ENCODE measurements at places on chromosomes 5 and 9.

DNA sequence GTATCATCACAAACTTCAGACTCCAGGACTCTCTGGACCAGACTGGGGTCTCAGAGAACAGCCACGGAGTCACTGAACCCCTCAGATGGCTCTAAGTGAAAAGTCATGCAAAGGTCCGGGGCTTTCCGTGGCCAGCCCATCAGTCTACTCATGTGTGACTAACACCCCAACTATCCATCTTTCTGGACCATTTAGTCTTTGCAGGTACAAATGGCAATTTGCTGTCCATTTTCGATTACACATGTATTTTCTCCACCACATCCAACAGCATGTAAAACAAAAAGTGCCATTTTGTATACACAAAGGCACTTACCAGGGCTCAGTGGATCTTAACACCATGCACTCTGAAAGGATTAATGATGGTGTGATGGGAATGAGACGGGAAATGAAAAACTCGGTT lies 387.7 kb downstream of the BNC2 start:
- DNase-seq = no peak

DNA sequence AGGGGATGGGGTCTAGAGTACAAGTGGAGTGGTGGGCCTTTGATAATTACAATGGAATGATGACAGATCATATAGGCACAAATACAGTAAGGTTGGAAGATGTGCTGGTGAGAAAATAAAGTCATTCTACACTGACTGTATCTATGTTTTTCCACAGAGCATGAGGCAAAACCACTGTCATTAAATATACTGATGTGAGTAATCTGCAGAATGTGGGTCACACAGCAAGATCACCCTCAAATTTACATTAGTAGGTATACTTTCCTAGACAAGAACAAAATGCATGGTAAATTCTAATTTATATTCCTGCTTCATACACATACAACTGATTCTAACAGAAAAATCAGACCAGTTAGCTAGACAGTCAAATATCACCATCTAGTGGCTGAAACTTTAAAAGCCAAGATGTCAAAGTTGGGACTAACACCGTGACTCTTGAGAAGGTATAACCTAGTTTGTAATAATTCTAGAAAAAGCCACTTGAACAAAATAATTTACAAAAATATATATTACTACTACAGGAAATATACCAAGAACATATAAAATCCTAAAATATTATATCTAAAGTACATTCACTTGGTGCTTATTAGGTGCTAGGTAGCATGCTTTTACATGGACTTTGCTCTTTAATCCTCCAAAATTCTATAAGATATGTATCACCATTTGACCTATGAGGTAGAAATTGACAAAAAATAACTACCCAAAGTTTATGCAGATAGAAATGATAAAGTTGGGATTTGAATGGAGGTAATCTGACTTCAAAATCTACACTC lies 19.5 kb downstream of the TTC33 start:
- DNase-seq = peak; percentile 69

DNA sequence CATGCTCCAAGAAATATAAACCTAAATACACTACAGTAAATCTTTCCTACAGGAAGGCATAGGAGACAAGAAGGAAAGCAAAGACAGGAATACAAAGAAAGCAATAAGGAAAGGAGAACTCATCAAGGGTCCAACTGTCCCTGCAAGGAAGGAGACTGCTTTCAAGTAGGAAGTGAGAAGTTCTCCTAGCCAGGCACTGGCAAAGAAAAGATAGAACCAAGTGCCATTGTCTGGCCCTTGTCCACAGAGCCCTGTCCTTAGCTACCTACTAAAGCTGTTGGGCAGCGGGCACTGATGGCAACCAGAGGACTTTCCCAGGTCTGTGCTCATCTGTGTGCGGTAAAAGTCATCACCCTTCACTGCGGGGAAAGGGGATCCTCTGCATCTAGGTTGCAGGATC lies 108.2 kb downstream of the KLHL3 start:
- no peak for DNase-seq

GRCh38 chr9:5909976-5910375 lies 19.3 kb downstream of the MLANA start:
- DNase-seq = no peak

DNA sequence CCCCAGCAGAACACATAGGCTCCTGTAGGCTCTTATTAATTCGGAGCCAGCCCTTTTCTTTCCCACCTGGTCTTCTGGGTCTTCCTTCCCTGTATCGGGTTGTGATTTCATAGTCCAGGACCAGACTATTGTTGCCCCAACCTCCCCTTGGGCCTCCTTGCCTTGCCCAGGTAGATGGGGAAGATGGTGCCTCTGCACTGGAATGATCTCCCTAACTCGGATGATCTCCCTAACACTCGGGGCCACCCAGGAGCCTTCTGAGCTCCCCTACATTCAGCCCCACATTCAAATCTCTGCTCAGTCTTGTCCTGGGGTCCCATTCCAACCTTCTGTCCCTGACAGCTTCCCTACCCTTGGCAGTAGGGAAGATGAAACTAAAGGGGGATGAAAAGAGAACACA lies 2.7 kb upstream of the IRF1 start:
- DNase-seq = no peak

DNA sequence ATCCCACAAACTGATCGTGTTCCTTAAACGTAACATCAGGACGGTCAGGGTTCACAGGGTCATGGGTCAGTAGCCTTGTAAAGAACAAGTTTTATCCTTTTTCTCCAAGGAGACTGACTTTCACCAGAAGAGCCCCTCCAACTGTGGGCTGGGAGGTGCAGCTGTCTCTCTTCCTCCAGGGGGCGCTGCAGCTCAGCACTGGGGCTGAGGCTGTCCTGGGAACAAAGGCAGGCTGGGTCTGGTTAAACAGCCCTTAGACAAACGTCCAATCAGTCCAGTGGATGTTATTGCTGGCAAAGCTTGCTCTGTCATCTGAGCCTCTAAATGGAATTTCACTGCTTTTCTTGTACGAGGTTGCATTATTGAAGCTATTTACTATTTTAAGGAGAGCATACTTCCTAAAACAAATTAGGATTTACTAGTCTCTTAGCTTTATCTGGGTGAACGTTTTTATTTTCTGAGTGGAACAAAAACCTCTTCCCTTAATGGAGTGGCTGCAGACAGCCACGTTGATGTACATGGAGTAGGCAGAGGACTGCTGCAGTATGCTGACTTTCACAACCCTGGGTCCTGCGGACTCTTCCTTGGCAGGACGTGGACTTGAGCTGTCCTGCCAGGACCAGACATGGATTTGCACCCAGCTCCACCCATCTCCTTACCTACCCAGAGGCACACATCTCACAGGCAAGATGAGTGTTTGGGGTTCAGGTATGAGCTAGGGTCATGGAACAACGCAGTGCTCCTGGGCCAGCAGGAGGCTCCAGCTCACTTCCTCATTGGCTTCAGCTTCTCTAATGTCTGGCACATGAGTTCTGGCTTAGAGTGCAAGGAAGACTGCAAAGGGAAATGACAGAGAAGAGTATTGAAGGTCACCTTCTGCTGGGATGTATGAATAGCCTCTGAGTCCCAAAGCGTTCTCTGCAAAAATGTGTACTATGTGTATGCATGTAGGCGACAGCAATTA lies 7.8 kb downstream of the EXOSC2 start:
- DNase-seq = peak; percentile 74

- DNase-seq = no peak
Observed at GRCh38 chr9:123965801-123966686, 36.1 kb upstream of the DENND1A start.

- DNase-seq = no peak
Observed at GRCh38 chr9:98412101-98412842, 156.8 kb upstream of the TBC1D2 start.

DNA sequence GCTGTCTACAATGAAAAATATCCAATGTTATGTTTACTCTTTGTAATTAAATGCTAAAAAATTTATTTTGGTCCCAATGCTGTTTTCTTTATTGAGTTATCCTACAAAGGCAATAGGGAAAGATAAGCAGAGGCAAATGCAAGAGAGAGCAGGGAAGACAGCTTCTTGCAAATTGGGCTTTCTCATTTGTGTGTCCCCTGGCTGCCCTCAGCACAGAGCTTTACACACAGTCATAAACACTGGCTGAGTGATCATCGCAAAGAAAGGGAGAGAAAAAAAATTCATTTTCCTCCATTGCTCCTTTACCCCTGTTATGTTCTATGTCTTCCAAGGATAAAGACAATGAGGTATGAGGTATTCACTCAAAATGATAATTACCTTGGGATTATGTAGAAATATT lies 2.3 kb upstream of the TSSK1B start:
- DNase-seq = no peak

DNA sequence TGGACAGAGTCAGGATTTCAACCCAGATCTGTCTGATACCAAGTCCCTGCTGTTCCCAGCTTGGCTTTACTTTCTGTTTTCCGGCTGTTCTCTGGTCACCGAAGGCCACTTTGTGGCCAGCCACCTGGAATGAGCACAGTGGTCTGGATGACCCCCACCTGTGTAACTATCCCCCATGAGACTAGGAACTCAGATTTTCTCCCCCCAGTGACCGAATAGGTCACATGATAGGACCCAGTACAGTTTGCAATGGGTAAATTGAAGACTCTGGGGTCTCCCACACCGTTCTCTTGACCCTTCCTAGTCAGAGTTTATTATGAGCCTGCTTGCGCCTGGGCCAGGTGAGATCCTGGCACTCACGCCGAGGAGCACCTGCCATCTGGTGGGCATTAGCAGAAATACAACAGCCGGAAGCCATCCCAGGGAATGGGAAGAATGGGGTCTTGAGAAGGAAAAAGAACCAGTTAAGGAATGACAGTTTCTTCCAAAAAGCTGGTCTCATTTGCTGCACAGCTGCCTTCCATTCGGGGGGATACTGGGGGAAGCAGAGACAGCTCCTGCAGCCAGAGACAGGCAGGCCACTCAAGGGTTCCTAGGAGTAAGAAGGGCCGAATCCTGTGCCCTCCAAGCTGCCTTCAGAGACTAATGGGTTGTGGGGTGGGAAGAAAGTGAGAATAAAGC lies 7.1 kb downstream of the PHYHD1 start:
- DNase-seq = peak; percentile 50

DNA sequence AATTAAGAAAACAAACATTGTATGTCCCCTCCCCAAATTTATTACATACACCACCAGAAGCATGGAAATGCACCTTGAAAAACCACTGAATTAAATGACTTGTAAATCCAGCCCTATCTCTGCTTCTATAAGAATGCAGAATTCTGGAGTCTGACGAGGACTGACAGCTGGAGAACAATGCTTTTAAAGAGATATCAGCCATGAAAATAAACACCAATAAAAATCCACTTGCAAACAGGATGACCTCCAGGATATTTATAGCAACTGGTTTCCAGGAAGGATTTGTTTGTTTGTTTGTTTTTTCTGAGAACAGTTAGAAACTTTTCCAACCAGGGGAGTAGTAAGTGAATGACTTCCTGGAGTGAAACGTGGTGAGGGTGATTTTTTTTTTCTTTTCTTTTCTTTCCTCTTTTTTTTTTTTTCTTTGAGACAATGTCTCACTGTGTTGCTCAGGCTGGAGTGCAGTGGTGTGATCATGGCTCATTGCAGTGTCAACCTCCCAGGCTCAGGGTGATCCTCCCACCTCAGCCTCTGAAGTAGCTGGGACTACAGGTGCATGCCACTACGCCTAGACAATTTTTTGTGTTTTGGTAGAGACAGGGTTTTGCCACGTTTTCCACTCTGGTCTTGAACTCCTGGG lies 38.7 kb upstream of the SLC36A1 start:
- no peak for DNase-seq

- no peak for DNase-seq
Observed at GRCh38 chr5:179127136-179128040, 67.2 kb downstream of the ZNF354C start.

- DNase-seq = no peak
Observed at GRCh38 chr5:176889321-176890280, 9.5 kb downstream of the HK3 start.

GRCh38 chr9:20623021-20623747 lies 885 bp upstream of the MLLT3 start:
- DNase-seq = peak; percentile 43

Data from suppressor macrophage treated with lipopolysaccharide for 4 hours (primary cell).